Head of caudate nucleus (tissue), 42 donors: ENCODE measurements at places on chromosomes 11 and 22.

- DNase-seq: no peak
Observed at GRCh38 chr11:120041625-120042024, 96.3 kb downstream of the TRIM29 start.

DNA sequence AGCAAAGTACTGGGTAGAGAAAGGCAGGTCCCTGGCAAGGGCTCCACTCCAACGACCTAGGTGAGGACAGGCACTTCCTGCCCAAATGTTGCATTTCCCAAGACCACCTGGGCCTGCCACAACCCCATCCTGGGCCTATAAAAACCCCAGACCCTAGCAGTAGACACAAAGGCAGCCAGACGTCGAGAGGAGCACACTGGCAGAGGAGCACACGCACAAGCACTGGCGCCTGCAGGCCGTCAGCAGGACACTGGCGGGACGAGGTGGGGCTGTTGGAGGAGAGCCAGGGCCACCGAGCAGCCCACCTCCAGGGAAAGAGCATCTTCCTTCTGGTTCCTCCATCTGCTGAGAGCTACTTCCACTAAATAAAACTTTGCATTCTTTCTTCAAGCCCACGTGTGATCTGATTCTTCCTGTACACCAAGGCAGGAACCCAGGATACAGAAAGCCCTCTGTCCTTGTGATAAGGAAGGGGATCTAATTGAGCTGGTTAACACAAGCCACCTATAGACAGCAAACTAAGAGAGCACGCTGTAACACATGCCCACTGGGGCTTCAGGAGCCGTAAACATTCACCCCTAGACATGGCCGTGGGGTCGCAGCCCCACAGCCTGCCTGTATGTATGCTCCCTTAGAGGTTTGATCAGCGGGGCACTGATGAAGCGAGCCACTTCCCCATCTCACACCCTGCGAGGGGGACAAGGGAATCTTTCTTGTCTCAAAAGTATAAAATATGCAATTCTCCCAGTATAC, 89.7 kb upstream of the MTMR2 start:
- no peak for DNase-seq

GRCh38 chr11:26263769-26264168, 68.2 kb upstream of the ANO3 start:
- DNase-seq: no peak

GRCh38 chr11:21476588-21476987, 716.3 kb upstream of the ANO5 start:
- no peak for DNase-seq

- DNase-seq: no peak
Observed at GRCh38 chr11:38019072-38019775, 1421.2 kb upstream of the RAG2 start.

DNA sequence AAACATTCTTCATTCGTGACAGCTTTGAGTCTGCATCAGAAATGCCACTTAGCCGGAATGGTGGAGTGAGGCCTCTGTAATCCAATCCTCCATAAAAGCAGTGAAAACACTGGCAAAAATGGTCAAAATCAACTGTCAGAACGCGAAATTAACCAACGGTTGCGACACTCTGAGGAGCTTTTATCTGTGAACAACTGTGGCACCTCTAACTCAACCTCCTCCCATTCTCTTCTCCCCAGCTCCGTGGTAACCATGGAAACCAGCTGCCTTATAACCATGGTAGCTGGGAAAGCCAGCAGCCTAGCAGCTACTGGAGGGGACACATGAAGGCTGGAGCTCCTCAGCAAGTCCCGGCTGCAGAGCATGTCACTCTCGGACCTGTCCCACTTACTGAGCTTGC, 20.3 kb downstream of the AP2A2 start:
- DNase-seq: peak; percentile 80

DNA sequence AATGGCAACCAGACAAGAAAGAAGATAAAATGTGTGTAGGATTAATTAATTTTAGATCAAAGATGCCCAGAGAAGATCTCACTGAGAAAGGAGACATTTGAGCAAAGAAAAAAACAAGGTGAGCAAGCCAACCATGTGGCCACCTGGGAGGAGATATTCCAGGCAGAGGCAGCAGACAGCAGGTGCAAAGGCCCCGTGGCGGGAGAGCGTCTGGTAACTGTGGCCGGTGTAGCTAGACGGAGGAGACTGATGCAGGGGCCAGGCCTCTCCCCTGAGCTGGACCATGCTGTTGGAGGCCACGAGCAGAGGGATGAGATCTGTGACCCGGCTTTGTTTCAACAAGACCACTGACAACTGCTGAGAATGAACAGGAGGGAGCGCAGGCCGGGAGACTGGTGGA, 23.6 kb downstream of the NECTIN1 start:
- DNase-seq: no peak

DNA sequence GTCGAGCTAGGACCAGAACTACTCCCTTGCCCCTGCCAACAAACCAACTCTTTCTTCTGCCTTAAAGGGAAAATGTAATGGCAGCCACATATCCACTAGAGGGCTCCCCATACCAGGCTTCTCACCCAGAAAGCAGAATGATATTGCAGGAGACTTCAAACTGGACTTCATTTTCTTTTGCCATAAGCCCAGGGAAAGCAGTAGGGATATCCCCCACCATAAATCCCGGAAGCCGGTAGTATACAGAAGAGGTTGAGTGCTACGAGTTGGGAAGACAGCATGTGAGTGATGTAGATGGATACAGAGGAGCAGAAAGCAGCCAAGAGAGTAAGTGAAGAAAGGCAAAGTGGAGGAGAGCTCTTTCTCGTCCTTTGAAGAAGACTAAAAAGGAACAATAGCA, 12.1 kb downstream of the PLAAT5 start:
- DNase-seq: peak; percentile 47

- no peak for DNase-seq
Observed at GRCh38 chr22:48556222-48556621, 1271.5 kb downstream of the BRD1 start.

- no peak for DNase-seq
Observed at GRCh38 chr11:129640671-129641070, 175.0 kb upstream of the TMEM45B start.

GRCh38 chr11:76621466-76621865, 49.1 kb downstream of the LRRC32 start:
- DNase-seq: no peak

- DNase-seq: no peak
Observed at GRCh38 chr11:73055002-73055401, 87.1 kb downstream of the FCHSD2 start.

DNA sequence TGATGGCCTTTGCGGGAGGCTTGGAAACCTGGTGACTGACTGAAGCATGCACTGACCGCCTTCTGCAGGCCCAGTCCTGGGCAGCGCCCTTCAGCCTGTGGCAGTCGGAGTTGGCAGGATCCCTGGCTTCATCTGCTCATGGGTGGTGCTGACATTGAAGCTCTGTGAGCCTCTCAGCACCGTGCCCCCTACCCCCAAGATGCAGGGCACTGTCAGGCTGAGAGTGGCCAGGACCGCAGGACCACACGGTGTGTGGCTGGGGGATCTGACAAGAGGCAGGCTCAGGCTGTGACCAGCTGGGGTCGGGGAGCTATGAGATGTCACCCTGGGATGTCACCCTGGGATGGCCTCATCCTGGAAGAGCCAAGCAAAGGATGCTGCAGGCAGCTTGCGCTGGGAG, 32.7 kb downstream of the TBC1D22A start:
- no peak for DNase-seq

DNA sequence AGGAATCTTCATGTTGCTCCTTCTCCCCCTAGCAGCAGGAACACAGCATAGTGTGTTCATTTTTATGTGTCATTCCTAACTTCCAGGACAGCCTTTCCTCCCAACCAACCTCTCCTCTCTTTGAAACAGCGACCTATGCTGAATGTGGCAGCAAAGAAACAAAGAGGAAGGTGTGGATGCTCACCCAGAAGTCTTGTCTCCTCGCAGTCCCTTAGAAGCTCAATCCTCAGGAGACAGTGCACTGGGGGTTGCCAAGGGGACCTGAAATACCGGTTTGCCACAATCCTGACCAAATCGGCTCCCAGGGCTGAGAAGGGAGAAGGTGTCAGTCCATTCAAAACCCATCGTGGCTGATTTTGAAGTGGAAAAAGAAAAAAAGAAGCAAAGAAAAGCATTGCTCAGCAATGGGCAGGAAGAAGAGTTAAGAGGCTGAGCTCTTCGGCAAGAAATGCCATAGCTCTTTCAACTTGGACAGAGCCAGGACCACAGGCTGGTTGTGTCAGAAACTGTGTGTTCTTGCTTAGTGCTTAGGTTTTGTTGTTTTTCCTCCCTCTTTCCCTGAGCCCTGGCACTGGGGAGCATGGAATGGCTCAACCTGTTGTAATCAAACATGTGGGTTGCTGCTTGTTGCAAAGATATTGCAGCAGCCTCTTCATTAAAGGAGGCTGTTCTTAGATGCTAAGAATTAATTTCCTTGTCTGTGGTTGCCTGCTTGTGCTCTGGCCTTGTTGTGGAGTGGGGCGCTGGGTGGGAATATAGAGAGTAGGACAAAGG, 30.4 kb upstream of the TENM4 start:
- DNase-seq: no peak

DNA sequence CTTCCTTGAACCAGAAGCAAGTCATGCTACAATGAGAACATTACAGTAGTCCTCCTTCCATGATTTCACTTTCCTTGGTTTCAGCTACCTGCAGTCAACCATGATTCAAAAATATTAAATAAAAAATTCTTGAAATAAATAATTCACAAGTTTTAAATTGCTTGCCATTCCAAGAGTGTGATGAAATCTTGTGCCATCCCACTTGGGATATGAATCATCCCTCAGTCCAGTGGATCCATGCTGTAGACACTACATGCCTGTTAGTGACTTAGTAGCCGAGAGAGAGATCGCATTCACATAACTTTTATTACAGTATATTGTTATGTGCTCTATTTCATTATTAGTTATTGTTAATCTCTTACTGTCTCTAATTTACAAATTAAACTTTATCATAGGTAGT, 6.0 kb downstream of the HOATZ start:
- no peak for DNase-seq

GRCh38 chr11:1906611-1907423, 12.7 kb upstream of the TNNT3 start:
- no peak for DNase-seq

DNA sequence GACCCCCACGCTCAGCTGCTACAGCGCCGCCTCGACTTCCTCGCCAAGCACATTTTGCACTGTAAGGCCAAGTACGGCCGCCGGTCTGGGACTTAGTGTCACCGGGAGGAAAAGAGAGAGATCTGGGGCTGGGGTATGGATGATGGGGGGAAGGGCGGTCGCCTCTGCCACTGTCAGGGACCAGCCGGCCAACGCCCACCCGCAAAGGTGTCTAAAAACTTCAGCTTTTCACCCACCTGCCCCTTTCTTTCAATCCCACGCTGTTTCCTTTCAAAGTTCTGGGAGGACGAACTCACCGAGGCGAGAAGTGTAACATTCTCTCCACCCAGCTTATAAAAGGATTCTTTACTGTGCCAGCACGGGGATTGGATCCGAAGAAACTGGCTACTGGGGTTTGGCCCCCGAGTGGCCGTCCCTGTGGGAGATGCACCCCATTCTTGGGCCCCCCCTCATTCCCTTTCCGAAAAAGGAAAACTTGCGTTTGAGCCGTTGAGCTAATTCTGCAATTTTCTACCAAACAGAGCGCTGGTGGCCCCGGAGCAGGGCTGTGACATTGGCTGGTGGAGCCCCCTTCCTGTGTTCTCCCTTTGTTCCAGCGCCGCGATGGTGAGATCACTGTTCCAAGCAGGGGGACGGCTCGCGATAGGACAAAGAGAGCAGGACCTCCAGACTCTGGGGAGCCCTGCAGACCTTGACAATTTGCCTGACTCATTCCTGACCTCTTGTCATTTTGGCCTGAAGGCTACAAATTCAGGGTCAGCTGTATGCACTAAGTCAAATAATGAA, 1.8 kb downstream of the FJX1 start:
- DNase-seq: peak; percentile 32

DNA sequence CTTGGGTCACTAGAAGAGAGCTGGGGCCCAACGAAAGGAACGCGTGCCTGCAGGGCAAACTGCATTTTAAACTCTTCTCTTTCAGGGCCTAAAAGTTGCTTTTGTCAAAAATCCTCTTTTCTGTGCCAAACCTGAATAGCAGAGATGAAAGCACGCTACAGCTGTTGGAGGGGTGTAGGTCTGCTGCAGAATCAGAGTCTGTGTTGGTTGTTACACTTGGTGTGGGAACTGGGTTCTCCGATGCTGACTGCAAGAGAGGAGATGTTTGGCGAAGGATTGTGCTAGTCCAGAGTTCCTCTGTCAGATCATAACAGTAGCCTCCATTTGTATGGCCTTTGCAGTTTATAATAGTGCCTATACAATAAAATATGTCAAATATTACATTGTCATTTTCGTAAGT, 41.8 kb downstream of the BARX2 start:
- DNase-seq: no peak

DNA sequence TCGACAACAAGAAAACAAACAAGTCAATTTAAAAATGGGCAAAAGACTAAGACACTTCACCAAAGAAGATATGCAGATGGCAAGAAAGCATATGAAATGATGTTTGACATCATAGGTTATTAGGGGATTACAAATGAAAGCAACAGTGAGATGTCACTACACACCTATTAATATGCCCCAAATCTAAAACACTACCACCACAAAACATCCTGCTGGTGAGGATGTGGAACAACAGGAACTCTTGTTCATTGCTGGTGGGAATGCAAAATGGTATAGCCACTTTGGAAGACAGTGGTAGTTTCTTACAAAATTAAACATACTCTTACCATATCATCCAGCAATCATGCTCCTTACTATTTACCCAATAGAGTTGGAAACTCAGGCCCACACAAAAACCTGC, 29.0 kb downstream of the PRRG4 start:
- no peak for DNase-seq

DNA sequence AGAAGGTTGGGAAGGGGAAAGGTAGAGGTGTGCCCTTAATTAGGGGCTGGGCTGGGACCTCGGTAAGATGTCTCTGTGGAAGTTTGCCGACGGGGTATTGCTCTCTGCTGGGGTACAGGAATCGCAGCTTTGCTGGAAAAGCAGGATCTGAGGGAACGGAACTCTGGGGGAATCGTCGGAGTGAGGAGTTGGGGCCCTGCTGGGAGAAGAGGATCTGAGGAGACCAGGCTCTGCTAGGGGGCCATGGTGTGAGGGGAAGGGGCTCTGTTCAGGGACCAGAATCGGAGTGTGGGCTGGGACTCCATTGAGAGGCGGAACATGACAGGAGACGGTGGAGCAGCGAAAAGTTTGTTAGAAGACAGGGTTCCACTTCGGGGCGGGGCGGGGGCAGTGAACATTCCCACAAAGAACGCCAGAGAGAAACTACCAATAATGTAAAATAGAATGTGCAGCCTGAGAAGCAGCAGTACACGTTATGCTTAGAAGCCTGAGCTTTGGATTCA, 456 bp downstream of the AAMDC start:
- peak; percentile 36 for DNase-seq

GRCh38 chr22:29255064-29255621, 12.6 kb downstream of the RHBDD3 start:
- DNase-seq: no peak

GRCh38 chr11:10076458-10077141, 217.4 kb downstream of the SBF2 start:
- DNase-seq: no peak

DNA sequence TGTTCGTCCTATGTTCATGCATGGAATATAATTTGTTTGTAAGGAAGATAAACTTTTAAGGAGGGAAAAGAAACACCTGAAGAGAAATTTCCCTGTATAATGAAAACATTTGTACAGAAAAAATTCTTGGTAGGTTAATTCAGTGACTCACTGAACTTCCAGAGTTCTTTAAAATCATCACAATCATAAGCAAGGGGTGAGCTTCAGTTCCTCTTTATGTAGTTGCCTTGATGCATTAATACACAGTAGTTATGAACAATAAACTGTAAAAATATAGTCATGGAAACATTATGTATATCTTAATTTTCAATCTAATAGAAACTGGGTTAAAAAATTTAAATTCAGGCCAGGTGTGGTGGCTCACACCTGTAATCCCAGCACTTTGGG, 1.1 kb upstream of the C11orf65 start:
- DNase-seq: no peak
